ENCODE measurements at places on chromosomes 4 and X. TPM values are rescaled to one million over a fixed set of nuclear protein-coding genes. Genes with fewer than 3 reads are reported as not detected.

The FHIP1A gene
- total RNA-seq = 17.7 TPM

The MAP9 gene
- total RNA-seq = 20.4 TPM

DNA sequence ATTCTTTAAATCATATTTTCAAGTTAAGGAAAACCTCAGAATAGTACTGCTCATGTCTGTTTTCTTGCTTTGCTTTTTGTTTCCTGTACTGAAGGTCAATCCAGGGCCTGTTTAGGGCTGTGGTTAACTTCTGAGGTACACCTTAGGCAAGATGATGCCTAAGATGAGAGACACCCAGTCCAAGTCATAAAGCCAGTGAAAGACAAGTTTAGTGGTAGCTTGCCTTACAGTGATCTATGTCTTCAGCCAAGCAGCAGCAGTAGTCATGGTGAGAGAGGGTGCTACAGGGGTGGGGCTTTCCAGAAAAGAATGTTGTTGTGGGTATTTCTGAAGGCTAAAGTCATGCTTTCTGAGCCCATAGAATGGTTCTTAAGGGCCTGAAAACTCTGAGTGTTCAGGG, 173.7 kb downstream of the VSIG4 start:
- no peak for DNase-seq

DNA sequence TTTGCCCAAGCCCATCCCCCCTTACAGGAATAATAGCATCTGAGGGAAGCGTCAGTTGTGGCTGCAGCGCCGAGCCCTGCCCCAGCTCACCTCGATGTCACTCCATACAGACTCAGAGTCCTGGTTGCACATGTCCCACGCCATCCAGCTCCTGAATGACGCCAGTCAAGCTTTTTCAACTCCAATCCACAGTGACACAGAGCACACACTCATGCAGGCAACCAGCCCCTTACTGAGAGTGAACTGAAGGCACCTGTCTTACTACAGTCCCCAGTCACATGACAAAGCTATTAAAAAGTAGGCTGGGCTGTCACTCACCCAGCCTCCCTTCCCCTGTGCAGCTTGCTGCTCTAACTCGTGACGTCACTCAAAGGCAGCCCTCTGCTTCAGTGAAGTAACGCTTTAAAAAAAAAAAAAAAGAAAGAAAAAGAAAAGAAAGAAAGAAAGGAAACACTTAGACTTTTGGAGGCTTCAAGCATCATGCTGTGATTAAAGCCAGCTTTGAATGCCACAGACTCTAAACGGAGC, at the start of gene PPARGC1A:
PPARGC1A (minus strand) TSS at position 234 of the 528 bp plus-strand sequence; CDS start at position 144, 90 bp downstream.
- DNase-seq = peak; percentile 85

Data from mucosa of gallbladder (tissue), 1 donor.